Stimulated activated CD4-positive, alpha-beta T cell treated with anti-CD3 and anti-CD28 coated beads, Interleukin-2, amount 100 ng/mL, for 24 hours (primary cell): ENCODE measurements at places on chromosomes 11 and 22.
A peak's percentile ranks its signal among the peaks of the same experiment; 100 is the strongest.

DNA sequence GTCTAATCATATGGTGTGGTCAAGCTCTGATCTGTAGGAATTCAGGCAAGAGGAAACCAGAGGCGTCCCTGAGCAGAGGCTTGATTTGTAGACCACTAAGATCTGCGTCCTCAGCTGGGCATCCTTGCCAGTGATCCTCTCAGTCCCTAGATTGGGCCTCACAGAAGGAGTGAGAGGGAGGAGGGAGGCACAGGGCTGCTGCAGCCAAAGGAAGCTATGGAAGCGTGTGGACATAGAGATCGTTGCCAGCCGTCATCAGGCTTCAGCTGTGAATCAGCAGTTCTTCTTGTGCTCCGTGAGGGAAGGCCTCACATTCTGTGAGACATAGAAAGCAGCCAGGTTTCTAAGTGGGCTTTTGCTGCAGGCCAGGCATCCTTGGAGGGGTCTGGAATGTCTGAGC is 254.6 kb upstream of the KIRREL3 start:
- no peak for DNase-seq

DNA sequence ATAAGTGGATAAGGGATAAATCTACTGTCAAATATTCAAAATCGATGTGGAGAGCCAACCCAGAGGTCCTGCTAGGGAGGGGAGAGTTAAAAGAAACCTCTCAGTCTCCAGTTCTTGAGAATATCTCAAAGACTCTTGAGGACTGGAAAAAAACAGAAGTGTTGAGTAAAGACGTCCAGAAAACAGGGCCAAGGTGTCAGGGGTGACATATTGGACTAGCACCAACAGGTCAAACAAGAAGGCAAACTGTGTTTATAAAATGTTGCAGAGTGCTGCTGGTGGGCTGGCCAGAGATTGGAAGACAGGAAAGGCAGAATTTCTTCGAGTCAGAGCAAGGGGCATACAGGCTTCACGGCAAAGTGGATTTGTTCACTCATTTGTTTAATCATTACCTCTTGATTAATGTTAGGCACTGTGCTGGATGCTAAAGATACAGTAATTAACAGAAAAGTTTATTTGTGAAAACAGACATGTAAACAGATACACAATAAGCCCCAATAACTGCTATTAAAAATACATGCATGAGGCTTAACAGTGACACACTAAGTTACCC is 33.7 kb upstream of the SMPD1 start:
- no peak for DNase-seq

GRCh38 chr11:98069861-98070260 is 950.9 kb upstream of the CNTN5 start:
- DNase-seq, result no peak

DNA sequence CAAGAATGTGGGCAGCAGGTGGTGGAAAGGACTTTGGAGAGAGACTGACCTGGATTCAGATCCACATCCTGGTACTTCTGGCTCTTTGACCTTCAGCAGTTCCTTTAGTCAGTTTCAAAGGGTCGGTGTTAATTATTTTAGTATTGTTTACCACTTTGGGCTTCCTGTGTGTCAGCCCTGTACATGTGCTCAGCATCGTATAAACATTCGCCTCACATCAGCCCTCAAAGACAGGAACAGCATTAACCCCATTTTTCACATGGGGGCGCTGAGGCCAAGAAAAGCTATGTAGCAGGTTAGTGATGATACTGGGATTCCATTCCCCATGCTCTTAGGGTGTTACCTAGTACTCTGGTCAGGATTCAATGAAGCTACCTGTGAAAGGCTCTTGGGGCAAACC is 72.1 kb upstream of the YWHAH start:
- DNase-seq, result no peak

- no peak for DNase-seq
Observed at GRCh38 chr11:75873417-75874221, 58.6 kb downstream of the UVRAG start.

DNA sequence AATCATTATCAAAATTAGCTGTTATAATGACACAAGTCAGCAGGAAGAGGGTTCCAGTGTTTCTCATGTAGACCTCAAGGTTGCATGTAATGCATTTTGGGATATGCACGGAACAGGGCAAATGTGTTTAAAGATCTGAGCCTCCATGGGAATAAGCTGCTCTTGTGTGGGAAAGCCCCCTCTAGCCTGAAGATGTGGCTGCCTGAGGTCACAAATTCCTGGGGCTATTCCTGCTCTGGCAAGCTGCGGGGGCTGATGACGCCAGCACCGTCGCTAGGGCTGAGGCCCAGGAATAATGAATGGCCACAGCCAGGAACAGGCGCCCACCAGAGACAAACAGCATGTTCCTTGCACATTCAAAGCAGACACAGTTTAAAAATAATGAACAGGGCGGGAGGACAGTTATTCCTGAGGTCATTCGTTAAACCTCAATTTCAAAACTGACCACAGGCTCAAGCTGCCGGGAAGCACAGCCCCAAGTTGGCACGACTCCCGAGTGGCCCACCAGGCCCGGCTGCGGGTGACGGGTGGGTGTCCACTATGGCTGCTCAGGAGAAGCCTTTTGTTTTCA is 11.7 kb downstream of the OSBPL5 start:
- DNase-seq, result no peak

DNA sequence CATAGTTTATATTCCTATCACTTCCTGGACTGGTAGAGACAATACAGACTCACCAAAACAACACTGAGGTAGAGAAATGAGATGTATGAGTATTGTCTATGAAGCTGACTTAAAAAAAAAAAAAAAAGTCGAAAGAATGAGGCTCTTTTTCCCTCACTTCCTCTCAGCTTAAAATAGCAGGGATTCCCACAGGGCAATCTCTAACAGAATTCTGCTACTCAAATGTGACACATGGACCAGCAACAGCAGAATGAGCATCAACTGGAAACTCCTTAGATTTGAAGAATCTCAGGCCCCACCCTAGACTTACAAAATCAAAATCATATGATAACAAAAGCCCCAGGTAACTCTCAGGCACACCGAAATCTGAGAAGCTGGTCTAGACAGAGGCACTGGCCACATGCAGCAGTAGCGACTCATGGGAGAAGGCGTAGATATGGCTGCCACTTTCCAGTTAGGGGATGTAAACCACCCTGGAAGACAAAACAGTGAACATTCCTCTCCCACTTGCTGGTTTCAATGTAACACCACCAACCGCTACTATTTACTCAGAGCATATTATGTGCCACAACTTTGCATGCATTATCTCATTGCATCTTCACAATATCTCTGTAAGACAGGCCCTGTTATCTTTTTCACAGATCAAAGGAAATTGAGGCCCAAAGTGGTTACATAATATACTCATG is 128.0 kb downstream of the RBFOX2 start:
- DNase-seq, result no peak

DNA sequence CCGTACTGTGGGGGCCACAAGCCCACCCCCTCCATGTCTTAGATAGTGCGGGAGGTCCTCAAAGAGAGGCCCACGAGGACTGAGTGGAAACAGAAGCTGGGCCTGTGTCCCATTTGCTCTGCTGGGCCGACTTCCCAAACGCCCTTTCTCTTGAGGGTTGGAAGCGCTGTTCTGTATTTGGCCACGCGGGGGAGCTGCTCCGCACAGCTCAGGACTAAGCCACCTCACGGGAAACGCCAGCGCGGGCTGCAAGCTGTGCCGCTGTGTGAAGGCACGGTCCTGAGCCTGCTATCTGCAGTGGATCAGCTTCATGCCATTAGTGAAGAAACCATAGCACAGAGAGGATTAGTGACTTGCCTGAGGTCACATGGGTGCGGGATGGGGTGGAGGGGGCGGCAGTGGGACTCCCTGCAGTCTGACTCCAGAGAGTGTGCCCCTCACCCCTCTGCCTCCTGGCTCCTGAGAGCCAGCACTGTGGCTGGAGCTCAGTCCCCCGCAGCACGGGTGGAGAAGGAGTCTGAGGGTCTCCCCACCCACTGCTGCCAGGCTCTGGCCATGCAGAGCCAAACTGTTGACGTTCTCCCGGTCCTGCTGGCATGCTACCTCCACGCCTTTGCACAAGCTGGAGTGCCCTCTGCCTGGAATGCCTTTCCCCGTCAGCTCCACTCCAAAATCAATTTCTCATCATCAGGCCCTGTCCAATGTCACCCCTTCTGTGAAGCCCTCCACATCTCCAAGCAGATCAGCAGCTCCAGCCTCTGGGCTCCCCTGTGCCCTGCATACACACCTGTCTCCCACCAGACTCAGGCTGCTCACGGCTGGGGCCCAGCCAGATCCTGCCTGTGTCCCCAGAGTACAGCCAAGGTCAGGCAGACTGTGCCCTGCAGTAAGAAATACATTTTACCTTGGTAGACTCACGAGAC is 51.5 kb upstream of the LRRC32 start:
- peak; percentile 87 for DNase-seq

DNA sequence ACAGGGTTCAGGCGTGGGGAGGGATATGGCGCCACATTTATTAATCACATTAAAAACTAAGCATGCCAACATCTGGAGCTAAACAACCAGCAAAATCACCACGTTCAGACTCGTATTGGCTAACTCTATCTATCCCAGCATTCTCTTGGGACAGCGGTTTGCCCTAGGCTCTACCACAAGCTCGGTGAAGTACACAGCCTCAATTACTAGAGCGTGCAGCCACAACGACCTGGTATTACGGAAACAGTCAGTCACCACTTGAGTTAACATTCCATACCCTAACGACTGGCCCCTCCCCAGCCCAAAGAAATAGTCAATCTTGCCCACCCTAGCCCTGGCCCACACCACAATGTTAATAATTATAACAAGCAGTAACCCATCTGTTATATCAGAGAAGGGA is 32.1 kb downstream of the APOL5 start:
- DNase-seq, result no peak

DNA sequence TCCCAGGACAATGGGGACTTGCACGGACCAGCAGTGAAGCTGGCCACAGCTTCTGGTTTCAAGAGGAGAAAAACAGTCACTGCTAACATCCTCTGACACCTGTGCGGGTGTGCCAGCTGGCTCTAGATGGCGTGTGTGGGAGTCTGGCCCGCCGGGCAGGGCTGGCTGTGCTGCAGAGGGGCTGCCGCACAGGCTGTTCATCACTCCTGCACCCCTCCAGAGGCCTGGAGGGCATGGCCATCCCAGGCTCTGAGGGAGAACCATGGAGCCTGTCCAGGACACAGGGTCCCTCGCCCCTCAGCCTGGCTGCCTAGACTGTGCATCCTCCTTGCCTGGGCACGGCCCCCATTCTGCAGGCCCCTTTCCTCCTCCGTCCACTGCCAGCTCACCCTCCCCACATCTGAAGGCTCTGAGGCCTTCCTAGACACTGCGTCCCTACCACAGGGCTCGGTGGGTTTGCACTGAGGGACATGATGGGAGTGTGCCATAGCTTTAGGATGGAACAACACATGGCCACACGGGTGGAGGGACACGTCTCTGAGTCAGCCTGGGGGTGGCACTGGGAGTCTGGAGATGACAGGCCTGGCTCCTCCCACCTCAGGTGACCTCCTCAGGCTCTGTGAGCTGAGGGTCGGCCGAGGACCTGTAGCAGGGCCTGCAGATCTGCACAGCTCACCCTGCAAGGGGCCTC is 42.1 kb upstream of the GNB1L start:
- no peak for DNase-seq

DNA sequence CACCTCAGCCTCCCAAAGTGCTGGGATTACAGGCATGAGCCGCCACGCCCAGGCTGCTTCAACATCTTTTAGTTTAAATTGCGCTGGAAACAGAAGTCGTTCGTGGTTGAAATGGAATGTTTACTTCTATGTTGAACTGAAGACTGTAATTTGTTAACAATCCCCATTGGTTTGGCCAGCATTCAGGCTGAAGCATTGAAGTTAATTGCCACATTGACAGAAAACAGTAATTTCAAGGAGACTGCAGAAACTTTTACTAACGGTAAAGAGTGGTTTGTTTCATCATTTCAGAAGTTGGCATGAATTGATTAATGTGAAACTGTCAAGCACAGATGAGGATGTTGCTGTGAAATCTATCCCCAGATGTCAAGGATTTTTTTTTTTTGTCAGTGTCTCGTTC is 14.2 kb downstream of the AP5B1 start:
- DNase-seq, result no peak

- no peak for DNase-seq
Observed at GRCh38 chr22:50299785-50300619, 7.4 kb downstream of the PLXNB2 start.

- no peak for DNase-seq
Observed at GRCh38 chr11:78253797-78254196, 65.1 kb downstream of the USP35 start.

- no peak for DNase-seq
Observed at GRCh38 chr22:19218541-19219233, 40.2 kb upstream of the SLC25A1 start.

- no peak for DNase-seq
Observed at GRCh38 chr11:3885855-3886254, 30.4 kb downstream of the STIM1 start.

- no peak for DNase-seq
Observed at GRCh38 chr22:36364255-36365019, 23.3 kb downstream of the MYH9 start.

- peak; percentile 20 for DNase-seq
Observed at GRCh38 chr11:128552783-128553661, 34.3 kb downstream of the ETS1 start.

- peak; percentile 72 for DNase-seq
Observed at GRCh38 chr11:69915501-69916250, 96.5 kb upstream of the FGF3 start.

DNA sequence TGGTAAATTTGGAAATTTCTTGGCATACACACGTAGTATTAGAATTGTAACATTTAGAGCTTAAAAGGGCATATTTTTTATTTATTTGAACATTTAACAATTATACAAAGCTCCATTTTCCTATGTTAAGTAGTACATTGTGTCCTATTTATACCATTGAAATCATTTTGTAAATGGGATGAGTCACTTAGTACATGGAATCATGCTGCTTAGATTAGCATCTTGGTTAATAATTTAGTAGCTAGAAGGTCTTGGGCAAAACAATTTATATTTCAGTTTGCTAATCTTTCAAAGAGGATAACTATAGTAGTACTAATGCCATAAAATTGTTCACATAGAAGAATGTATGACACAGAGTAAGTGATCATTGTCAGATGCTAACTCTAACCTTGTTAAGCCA is 450.1 kb upstream of the LUZP2 start:
- DNase-seq, result no peak

- DNase-seq, result no peak
Observed at GRCh38 chr22:24162436-24162835, 18.9 kb upstream of the SUSD2 start.

GRCh38 chr11:103651341-103651998 is 385.0 kb upstream of the DDI1 start:
- no peak for DNase-seq

DNA sequence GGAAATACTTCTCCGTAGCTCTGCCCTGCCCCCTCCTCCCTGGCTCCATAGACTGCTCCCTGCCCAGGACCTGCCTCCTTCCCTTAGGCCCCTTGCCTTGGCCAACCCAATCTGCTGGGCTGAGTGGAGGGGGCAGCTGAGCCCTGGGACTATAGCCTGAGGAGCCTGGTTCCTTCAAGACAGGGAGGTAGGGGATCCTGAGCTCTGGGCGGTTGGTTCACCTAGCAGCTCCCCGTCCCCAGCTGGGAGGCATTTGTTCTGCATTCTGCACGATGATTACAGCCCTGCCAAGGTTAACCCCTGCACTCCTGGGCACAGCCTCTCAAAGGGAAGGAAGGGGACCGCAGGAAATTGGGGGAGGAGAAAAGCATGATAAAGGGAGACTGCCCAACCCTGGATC is 3.6 kb upstream of the CDC42EP1 start:
- DNase-seq, result no peak

- no peak for DNase-seq
Observed at GRCh38 chr22:24244144-24244787, 616 bp downstream of the GGT5 start.
